ENCODE measurements at places on chromosomes 1 and 21.

GRCh38 chr1:22846458-22846857, 126.2 kb downstream of the LACTBL1 start:
- DNase-seq: peak; percentile 91

DNA sequence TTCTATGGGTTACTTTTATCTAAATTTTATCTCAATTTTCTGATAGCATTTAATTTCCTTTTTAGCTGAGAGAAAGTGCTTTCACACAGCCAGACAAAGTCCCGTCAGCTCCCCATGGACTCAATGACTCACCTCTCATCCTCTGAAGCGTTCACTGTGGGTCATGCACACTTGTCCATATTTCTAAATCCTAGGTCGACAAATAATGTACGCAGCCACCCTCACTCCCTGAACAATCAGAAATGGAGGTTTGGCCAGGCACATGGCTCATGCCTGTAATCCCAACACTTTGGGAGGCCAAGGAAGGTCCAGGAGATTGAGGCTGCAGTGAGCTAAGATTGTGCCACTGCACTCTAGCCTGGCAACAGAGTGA, 42.4 kb upstream of the COA6 start:
- DNase-seq: peak; percentile 70

DNA sequence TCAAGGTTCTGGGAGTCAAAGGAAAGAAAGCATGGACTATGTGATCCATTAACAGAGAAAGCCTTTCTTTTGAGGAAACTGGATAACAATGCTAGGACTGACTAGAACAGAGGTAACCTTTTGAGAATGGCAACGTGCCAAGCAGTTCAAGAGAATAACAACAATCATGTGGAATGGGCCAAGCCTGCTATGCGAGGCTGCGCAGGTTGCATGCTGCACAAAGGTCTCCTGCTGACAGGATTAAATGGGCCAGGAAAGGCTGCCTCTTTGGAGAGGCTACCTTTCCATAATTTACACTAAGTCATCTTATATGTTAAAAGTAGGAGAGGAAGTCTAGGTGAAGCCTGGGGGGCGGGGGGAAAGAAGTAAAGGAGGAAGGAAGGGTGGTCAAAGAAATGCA, 5.8 kb downstream of the PCNX2 start:
- no peak for DNase-seq

DNA sequence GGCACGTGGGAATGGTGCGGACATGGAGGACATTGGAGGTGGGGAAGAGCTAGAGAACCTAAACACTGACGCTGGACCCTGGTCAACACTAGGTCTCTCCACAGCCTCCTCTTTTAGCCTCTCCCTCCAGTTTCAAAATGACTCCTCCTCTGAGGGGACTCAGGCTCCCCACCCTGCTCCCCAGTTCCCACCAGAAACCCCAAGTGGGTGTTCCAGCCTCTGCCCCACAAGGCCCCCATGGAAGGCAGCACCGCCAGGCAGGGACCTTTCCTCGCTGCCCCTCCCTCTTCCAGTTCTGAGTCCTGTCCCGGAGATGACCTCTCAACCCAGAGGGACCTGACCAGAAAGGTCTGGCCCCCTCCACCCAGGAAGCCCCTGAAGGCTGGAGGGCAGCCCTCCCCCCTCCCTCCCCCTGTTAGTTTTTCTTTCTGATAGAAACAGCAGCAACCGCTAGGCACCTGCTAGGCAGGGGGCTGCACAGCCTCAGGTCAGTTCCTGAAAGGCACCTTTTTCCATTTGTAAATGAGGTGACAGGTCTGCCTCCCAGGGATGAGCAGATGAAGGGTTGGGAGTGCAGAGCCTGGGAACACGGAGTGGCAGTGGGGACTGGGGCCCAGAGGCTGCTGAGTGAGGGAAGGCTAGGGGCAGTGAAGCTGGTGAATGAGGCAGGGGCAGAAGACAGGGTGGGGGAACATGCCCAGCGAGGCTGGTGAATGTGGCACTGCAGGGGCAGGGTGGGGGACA, 9.3 kb upstream of the ITGB2 start:
- no peak for DNase-seq

DNA sequence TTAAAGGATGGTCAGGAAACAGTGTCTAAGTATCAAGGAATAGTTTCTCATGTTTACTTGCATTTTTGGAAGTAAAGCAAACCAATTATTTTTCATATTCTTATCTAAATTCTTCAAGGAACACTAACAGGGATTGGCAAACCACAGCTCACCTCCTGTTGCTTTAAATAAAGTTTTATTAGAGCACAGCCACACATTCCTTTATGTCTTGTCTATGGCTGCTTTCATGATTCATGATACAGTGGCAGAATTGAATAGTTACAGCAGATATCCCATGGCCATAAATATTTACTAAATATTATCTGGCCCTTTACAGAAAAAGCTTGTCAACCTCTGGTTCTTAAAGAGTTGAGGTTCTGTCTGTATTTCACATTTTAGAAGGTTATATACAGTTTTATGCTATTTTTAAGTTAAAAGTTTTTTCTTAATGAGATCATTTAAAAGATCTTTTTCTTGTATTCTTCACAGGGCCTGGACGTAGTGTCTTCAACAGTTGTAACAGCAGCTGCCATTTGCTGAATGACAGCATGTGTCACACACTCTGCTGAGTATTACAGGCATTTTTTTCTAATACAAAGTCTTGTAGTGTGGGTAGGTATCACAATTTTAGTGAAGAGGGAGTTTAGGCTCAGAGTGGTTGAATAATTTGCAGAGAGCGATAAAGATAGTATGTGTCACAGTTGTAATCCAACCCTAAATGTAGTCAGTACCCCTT, 2.6 kb downstream of the ZNF691 start:
- no peak for DNase-seq

DNA sequence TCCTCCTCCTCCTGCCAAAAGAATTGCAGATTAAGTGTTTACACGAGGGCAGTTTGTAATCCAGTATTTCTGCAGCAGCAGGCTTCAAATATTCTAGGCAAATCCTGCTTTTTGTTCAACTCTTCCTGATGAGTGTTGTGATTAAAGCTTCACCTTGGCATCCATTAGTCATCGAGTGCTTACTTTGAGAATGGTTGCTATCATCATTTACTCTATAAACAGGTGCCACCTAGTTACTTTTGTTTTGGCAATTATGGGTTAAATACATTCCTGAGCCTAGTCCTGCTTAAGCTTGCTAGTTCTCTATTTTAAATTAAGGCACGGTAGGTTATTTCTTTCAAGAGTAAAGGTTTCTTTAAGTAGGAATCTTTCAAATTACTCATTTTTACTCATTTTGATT, 20.3 kb downstream of the PDC start:
- no peak for DNase-seq

DNA sequence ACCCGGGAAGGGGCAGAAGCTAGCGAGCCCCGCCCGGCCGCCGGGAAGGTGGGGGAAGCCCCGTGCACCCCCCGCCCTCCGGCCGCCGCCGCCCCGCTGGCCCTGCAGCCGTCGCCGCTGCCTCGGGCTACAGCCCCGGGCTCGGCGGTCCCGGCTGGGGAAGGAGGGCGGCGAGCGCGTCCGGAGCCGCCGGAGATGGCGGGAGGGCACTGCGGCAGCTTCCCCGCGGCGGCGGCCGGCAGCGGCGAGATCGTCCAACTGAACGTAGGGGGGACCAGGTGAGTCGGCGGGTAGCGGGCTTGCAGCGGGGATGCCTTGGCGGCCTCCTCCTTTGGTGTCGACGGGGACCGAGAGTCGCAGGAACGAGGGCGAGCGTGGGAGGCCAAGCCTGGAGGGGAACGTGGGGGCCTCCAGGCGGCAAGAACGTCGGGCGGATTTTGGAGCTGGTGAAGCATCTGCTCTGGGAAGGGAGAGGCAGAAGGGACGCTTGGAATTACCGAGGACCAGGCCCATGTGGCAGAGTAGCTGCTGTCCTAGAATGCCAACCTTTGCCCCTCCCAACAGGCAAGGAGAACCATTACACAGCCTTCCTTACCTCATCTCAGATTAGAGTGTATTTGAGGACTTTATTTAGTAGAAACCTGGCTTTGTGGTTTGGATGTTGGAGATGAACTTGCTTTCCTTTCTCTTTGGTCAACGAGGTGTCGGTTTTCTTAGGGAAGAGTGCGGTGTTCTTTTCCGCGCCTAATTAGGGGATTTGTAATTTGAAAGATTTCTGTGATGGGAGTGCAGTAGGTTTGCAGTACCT, 591 bp downstream of the KCTD3 start:
- peak; percentile 37 for DNase-seq
